ENCODE measurements at places on chromosomes 7 and 10.

- DNase-seq = no peak
Measured at GRCh38 chr10:48254750-48255512, 19.6 kb downstream of the FRMPD2 start.

DNA sequence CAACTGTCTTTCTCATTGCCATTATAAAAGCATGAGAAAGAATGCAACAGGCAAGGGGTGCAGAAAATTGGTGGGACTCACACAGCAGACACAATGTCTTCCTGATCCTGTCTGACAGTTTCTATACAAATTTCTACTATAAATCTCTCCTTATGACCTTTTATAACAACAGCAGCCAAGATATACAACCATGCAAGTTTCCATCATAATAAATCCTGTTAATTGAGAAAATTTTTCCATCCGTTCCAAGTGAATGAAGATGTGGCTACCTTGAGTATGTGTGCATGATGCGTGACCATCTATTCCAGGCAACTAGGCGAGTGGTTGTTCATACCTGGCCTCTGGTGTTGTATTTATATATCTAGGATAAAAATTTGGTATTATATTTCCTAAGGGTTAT, 216.7 kb downstream of the BBS9 start:
- no peak for DNase-seq

DNA sequence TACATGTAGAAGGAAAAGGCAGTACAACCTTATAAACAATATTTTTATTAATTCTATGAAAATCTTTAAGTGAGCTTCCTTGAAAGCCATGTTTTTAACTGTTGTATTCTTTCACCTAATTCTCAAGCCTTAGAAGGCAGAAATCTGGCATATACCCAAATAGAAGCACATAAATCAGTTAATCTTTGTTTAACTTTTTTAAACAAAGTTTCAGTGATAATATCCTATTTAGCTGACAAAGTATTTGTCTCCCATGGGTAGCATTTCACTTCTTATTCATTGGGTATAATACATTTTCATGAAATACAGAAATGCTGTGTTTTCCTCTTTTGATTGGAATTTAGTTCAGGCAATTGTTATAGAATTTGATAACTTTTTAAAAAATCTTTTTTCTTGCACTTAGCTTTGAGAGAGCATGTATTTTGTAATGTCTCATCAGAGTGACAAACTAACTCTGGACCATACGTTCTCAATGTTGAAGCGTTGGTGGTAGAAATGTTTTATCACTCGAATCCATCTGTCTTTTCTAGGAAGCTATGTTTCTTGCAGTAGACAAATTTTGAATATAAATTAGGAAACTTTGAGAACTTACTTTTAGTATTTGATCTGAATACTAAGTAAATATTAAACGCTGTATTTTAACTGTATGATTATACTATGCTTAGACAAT, 78.1 kb downstream of the CREM start:
- DNase-seq = no peak

GRCh38 chr10:77821036-77821435, 105.5 kb downstream of the DLG5 start:
- DNase-seq = no peak

DNA sequence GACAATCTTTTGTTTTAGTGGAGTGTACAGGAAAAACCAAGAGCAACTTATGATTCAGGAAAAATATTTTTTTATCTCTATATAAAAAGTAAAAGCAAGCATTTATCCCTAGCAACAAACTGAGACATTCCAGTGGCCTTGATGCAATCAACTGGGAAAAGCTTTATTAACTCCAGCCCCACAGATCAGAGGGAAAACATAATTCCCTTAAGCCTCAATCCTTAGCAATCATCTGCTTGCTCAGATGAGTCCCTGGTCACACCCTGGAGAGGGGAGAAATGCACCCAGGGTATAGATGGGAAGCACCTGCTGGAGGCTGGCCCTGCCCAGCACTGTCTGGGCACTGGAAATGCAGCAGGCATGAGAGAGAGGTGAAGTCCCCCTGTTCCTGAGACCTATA, 636.6 kb downstream of the TNS3 start:
- no peak for DNase-seq

DNA sequence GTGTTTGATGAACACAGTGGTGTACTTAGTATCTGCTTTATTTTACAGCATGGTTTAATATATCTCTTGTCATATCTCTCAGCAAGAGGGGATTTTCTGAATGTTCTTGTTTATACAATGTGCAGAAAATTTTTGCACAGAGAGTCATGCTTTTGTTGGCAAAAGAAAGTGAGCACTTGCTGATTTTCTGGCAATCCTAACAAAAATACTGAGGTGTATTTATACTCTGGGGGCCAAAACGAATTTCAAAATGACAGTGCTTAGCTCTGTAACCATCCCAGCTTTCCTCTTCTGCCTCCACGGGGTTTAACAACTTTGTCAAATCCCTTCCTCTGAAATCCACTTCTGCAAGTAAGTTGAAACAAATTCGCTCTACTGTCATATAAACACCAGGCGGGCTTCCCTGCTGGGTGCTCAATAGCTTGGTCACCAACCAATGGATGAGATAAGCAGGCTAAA, 169.2 kb downstream of the NOC3L start:
- no peak for DNase-seq

- DNase-seq = no peak
Measured at GRCh38 chr10:69107699-69108098, 16.3 kb upstream of the VPS26A start.

- no peak for DNase-seq
Measured at GRCh38 chr10:613271-614138, 76.0 kb downstream of the DIP2C start.

- DNase-seq = no peak
Measured at GRCh38 chr10:71640607-71641006, 79.0 kb downstream of the C10orf105 start.
